Esophagus mucosa (tissue), 1 donor: ENCODE measurements at places on chromosomes 2 and 18. TPM values are rescaled to one million over a fixed set of nuclear protein-coding genes. Genes with fewer than 3 reads are reported as not detected.

- no peak for ATAC-seq
Measured at GRCh38 chr2:217628061-217628460, 374.7 kb downstream of the TNS1 start.

Gene CACNB4
- total RNA-seq, result 9.6 TPM

DNA sequence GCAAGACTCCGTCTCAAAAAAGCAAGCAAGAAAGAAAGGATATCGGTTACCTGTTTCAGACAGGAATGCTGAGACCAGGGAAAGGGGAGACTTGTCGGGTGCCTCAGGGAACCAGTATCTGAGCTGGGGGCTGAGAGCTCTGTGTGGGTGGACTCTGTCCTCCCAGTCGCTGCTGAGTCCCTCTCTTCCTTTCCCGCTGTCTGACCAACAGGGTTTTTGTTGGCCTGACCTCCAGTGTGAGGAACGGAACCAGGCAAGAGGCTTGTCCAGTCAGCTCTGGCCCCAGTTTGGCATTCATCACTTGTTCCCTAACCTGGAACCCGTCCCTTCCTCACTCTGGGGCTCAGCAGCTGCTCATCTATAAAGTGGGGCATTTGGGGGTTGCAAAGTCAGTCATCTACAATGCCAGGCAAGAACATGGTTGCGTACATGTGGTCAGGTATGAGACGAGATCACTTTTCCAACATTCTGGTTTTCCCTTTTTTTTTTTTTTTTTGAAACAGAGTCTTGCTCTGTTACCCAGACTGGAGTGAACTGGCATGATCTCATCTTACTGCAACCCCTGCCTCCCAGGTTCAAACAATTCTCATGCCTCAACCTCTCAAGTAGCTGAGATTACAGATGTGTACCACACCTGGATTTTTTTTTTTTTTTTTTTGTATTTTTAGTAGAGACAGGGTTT lies 116.4 kb downstream of the PLB1 start:
- no peak for ATAC-seq

Gene OTOS
- total RNA-seq, result not detected
